ENCODE measurements at places on chromosomes 3 and 15.
A peak's percentile ranks its signal among the peaks of the same experiment; 100 is the strongest.

DNA sequence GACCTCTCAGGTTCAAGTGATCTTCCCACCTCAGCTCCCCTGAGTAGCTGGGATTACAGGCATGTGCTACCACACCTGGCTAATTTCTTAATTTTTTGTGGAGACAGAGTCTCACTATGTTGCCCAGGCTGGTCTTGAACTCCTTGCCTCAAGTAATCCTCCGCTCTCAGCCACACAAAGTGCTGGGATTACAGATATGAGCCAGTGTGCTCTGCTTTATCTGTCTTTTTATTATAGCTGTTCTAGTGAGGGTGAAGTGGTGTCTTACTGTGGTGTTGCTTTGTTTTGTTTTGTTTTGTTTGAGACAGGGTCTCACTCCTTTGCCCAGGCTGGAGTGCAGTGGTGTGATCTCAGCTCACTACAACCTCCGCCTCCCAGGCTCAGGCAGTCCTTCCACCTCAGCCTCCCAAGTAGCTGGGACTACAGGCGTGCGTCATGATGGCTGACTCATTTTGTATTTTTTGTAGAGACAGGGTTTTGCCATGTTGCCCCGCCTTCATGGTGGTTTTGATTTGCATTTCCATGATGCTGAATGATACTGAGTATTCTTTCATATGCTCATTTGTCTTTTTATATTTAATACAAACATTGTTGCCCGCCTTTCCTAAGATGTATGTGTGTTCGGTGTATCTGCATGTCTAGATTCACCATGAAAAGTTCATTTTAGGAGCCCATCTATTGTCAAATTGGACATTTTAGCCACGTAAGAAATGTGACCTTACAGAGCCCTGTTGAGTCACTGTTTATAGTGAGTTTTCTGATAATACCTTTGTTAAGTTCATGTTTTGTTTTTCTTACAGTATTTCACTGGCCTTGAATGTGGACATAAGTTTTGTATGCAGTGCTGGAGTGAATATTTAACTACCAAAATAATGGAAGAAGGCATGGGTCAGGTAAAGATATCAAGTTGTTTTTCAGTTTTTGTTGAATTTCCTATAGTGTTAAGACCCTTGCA lies 80.6 kb downstream of the ARIH1 start:
- DNase-seq, result peak; percentile 20

- no peak for DNase-seq
Measured at GRCh38 chr15:51054535-51054934, 40.2 kb downstream of the TNFAIP8L3 start.

DNA sequence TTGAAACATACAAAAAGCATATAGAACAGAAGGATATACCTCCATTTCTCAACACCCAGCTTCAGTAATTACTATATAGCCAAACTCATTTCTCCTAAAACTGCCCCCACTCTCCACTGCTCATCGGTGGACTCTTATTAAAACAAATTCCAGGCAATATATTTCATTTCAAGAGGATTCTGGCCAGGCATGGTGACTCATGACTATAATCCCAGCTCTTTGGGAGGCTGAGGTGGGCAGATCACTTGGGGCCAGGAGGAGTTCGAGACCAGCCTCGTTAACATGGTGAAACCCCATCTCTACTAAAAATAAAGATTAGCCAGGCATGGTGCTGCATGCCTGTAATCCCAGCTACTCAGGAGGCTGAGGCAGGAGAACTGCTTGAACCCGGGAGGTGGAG lies 40.9 kb downstream of the SNX4 start:
- DNase-seq, result no peak

- no peak for DNase-seq
Measured at GRCh38 chr3:152381881-152382295, 113.2 kb downstream of the MBNL1 start.

- no peak for DNase-seq
Measured at GRCh38 chr3:129487183-129487867, 41.1 kb upstream of the RHO start.

DNA sequence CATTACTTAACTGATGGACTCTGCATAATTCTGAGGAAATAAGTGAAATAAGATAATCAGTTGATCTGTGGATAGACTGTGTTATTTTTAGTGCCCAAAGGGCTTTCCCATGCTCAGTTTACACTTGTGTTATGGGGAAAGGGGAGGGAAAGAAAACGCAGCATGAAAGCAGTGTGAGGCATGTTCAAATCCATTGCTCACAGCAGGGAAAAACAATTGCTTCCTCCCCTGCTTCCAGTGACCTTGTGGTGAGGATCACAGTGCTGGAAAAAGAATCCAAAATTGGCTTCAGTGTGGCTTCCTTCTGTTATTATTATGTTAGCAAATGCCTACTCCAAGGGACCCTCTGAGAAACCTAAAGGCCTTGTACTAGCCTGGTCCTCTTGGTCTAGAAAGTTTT lies 285.1 kb upstream of the CDIN1 start:
- DNase-seq, result no peak

DNA sequence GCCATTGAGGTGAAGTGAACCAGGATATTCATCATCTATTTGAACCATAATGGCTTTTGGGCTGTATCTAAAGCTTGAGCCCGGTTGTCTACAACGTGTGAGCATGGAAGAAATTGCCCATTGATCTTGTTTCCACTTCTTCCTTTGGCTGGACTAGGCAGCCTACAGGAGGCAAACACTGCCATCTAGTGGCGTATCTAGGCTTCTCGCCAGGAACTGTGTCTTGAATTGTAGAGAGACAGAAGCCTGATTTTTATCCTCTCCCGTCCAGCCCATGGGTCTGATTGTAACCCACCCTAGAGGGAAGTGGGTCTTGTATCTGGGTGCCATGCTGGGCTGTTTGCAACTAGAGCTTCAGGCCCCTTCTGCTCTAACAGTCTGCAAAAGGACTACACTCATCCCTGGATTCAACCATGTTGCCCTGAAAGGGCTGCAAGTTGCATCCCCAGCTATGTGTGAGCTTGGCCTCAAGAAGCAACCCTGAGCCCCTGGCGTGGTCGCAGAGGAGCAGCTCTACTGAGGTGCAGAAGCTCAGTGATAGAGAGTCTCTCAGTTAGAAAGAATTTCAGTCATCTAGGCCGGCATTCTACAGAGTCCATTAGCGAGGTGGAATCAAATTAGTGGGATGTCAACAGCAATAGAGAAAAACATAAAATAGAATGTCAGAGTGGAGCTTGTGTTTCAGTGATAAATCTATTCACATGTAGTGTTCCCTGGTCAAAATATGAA lies 170.2 kb upstream of the UMPS start:
- peak; percentile 41 for DNase-seq

DNA sequence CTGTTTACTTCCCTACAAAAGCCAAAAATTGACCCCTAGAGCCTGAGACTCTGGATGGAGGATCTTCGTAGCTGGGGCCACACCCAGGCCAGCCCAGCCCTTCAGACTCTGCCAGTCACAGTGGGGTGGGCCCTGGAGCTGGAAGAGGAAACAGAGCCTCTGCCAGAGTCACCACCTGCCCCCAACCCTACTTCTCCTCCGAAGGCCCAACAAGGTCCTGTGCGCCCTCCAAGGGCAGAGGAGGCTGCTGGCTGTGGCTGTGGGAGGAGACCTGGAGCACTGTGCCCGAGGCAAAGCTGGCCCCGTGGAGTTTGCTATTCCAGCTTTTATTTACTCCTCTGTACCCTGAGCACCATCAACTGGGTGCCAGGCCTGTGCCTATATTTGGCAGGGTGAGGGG lies 19.0 kb downstream of the CISH start:
- DNase-seq, result no peak

DNA sequence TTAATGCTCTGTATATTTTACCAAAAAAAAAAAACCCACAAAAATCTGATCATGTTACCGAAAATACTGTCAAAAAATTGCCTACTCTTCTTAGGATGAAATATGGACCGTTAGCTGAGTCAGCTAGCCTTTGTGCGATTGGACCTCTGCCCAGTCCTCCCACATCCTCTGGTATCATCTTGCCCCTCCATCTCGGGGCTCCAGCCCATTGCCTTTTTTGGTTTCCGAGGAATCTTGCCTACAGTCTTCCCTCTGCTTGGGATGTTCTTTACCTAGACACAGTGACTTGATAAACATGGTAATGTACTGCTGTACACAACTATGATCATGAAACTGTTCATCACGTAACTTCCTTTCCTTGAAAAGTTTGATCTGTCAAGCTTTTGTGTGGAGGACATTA lies 371.4 kb downstream of the SV2B start:
- DNase-seq, result no peak

Measured in activated T-cell treated with anti-CD3 and anti-CD28 coated beads, Interleukin-2, amount 50 U/mL, for 4 hours (primary cell).